NCI-H187 (cell line): ENCODE measurements at places on chromosomes 2 and 18.

DNA sequence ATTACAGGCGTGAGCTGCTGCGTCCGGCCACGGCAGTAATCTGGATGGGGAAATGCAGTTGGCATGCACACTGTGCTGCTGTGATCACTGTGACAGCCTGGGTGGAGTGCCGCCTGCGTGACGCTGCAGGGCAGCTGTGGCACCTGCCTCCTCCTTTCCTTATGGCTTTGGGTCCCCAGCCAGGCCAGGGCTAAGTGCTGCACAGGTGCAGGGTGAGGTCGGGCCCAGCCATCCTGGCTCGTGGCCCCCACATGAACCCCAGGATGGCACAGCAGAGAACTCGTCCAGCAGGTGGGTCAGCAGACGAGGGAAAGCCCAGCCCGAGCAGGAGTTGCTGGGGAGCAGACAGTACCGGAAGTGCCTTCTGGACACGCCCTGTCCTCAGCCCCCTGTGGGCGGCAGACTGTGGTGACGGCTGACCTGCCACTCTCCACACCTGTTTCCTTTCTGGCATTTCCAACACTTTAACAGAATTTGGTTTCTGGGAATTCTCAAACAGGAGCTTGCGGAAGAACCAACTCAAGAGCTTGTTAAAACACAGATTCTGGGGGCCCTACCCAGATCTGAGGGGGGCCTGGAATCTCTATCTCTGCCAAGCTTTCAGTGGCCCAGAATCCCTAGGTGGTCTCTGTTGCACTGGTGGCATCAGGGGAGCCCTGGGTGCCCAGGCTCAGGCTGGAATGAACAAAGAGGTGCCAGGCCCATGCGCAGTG, 16.9 kb downstream of the HS1BP3 start:
- no peak for DNase-seq

- no peak for DNase-seq
Observed at GRCh38 chr18:33937270-33937816, 287.4 kb downstream of the NOL4 start.

- no peak for DNase-seq
Observed at GRCh38 chr2:115678129-115678528, 1235.7 kb downstream of the DPP10 start.

DNA sequence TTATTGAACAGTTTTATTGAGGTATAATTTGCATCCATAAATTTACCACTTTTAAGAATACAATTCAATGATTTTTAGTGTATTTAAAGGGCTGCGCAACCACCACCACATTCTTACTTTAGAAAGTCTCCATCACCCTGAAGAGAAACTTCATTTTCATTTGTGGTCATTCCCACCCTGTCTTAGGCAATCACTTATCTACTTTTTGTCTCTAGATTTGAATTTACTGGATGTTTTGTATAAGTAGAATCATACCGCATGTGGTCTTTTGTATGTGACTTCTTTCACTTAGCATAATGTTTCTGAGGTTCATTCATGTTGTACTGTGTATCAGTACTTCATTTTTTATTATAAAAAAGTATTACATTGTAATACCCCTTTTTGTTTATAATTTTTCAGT, 17.9 kb upstream of the SLC4A10 start:
- no peak for DNase-seq

GRCh38 chr2:37645836-37646235, 25.6 kb downstream of the CDC42EP3 start:
- no peak for DNase-seq

DNA sequence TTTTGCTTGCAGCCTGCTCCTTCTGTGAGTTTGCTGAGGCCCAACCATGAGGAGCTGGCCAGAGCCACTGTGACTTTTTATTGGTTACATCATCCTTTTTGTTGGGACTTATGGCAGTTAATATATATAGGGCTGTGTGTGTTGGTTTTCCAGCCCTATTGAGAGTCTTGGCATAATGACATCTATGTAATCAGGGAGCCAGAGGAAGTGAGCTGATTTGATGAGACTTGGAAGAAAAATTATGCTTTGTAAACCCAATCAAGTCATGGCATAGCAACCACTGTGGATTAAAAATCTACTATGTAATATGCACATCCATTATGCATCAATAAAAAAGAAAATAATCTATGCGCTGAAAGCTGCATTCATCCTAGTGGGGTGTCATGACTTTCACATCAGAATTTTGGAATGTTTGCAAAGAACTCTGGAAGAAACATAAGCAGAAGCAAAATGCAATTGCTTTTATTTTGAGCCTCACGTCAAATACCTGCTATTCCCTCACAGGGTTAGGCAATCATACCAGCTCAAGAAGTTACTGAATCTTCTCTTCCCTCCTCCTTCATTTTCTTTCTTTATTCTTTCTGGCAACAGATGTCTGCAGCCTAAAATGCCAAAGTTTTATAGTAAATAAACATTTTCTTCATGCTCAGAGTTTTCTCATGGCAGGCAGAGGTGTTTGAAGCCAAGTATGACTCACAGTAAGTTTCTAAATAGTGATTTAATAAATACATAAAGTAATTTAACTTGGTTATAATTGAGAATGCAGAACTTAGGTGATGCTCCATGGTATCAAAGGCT, 308.5 kb downstream of the KCNS3 start:
- DNase-seq: no peak

DNA sequence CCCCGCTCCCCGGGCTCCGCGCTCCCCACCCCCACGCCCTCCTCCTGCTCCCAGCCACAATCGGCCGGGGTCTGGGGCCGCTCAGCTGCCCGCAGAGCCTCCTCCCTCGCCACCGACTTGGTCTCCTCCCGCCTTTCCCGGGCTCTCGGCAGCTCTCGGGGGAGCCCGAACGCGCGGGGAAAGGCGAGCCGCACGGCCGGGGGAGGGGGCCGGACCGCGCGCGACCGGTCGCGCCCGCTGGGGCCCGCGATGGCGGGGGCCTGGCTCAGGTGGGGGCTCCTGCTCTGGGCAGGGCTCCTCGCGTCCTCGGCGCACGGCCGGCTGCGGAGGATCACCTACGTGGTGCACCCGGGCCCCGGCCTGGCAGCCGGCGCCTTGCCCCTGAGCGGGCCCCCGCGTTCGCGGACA, 327 bp downstream of the LTBP1 start:
- no peak for DNase-seq

GRCh38 chr2:27720004-27720551, 51.4 kb upstream of the MRPL33 start:
- DNase-seq: no peak

- no peak for DNase-seq
Observed at GRCh38 chr18:10213526-10213925, 240.9 kb upstream of the APCDD1 start.

DNA sequence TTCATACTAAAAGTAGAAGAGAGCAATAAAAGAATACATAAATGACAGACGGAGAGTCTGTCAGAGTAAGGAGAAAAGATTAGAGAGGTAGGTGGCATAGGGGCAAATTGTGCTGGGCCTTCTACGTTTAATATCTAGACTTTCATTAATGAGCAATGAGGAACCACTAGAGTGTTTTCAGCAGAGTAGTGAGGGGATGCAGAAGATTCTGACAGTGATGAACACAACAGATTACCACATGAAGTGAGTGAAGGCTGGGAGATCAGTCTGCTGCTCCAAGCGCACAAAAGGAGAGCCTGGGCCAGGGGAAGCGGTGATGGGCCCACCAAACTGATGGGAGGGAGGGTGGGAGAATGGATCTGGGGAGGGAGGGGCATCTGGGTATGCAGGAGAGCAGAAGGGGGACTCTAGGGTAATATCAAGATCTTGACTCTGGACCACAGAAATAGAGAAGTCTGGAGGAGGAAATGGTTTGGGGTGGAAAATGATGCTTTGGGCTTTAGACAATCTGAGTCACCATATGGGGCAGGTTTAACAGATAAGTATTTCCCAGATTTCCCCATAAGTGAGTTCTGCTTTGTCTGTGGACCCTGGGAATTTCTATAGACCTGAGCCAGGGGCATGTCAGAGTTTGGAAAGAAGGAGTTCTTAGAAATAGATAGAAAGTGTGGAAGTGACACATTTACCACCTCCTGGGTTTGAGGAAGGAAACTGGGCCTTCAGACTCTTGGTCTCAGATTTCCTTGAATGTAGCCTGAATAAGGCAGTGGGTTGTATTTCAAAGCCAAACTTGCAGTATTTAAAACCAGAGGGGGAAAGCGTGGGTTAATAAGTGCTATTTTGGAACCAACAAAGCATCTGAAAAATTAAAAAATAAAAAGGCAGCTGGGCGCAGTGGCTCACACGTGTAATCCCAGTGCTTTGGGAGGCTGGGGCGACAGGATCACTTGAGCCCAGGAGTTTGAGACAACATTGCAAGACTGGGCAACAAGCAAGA, 15.0 kb upstream of the IL1A start:
- DNase-seq: no peak

DNA sequence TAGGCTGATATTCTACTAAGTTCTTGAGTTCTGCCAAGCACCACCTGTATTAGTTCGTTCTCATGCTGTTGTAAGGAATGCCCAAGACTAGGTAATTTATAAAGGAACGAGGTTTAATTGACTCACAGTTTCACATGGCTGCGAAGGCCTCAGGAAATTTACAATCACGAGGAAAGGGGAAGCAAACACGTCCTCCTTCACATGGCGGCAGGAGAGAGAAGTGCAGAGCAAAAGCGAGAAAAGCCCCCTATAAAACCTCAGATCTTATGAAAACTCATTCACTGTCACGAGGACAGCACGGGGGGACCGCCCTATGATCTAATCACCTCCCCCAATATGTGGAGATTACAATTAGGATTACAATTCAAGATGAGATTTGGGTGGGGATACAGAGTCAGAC, 47.7 kb upstream of the YWHAQ start:
- no peak for DNase-seq

DNA sequence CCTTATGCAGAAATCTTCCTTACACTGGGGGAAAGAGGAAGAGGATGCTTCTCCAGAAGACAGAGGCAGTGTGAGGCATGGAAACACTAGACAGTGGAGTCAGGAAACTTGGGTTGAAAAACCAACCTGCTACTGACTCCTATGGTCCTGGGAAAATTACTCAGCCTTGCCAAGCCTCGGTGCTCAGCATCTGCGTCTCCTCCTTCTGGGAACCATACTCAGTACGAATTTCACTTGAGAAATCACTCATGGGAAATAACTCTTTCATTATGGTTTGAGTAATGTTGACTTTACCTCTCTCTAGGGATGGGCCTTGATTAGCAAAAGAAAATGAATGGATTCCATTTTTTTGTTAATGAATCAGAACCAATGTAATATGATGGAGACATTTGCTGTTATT, 96.5 kb downstream of the KCNE4 start:
- no peak for DNase-seq

GRCh38 chr2:175877845-175878544, 124.1 kb downstream of the LNPK start:
- DNase-seq: no peak

- no peak for DNase-seq
Observed at GRCh38 chr2:176085861-176086771, 2.4 kb upstream of the EVX2 start.

- no peak for DNase-seq
Observed at GRCh38 chr18:33833842-33834241, 255.8 kb downstream of the ASXL3 start.

GRCh38 chr2:86685351-86685750, 34.7 kb upstream of the RMND5A start:
- no peak for DNase-seq

- no peak for DNase-seq
Observed at GRCh38 chr2:178194600-178195389, 483 bp downstream of the OSBPL6 start.

- no peak for DNase-seq
Observed at GRCh38 chr2:96144481-96145035, 682 bp downstream of the DUSP2 start.

- no peak for DNase-seq
Observed at GRCh38 chr18:53610957-53611356, 613.5 kb downstream of the MBD2 start.

DNA sequence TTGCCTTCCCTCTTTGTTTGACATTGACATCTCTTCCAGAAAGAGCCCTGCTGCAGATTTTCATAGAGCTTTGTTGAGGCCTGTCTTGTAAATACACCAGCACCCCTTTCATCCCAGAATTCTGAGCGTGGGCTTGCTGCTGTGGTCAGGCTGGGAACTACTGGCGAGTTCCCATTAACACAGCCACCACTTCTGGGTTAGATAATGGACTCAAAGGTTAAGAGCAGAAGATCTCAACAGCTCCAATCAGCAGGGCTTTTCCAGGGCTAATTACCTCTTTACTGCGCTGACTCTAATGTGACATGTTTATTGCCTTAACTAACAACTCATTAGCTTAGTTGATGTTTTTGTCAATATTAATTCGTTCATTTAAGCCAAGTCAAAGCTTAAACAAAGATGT, 235.9 kb upstream of the BOD1L2 start:
- DNase-seq: no peak

- DNase-seq: no peak
Observed at GRCh38 chr2:230904856-230905447, 20.1 kb downstream of the GPR55 start.

GRCh38 chr2:128519517-128520215, 201.0 kb upstream of the HS6ST1 start:
- DNase-seq: no peak

DNA sequence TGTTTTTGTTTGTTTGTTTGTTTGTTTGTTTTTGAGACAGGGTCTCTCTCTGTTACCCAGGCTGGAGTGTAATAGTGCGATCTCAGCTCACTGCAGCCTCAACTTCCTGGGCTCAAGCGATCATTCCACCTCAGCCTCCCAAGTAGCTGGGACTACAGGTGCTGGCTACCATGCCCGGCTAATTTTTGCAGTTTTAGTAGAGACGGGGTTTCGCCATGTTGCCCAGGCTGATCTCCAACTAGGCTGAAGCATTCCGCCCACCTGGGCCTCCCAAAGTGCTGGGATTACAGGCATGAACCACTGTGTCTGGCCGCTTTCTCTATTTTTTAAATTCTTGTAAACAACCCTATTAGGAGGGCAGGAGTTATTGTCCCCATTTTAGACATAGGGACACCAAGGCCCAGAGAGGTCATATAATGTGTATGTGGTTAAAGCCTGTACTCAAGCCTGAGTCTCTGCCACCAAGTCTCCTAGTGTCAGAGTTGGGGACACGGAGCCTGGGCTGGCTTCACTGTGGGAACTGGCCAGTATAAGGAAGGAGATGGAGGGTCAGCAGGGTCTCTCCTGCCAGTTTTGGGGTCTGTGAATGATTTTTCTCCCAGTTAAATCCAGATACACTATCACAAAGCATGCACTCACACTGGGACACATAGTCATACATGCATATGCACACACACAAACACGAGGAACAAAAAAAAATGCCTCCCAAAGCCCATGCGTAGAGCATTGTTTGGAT, 27.5 kb upstream of the MCFD2 start:
- no peak for DNase-seq

GRCh38 chr2:102637358-102637757, 18.0 kb downstream of the SLC9A2 start:
- DNase-seq: no peak

DNA sequence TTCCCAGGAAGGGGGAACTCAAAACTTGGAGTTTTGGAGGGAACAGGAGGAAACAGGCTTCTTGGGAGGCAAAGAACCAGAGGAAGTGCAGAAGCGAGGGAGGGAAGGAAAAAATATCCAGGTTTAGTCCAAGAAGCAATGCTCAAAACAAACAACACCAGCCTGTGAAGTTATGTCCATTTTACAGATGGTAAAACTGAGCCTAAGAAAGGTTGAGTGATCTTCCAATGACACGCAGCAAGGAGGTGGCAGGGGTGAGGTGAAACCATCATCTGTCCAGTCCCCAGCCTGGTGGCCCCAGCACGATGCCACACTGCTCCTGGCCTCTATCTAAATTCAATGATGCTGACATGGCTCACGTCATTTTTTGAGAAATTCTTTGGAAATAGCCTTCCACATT, 10.8 kb downstream of the DNMT3A start:
- no peak for DNase-seq
